ENCODE measurements at places on chromosomes 7 and 10.

GRCh38 chr10:110511734-110512449 lies 14.2 kb downstream of the DUSP5 start:
- DNase-seq: no peak

DNA sequence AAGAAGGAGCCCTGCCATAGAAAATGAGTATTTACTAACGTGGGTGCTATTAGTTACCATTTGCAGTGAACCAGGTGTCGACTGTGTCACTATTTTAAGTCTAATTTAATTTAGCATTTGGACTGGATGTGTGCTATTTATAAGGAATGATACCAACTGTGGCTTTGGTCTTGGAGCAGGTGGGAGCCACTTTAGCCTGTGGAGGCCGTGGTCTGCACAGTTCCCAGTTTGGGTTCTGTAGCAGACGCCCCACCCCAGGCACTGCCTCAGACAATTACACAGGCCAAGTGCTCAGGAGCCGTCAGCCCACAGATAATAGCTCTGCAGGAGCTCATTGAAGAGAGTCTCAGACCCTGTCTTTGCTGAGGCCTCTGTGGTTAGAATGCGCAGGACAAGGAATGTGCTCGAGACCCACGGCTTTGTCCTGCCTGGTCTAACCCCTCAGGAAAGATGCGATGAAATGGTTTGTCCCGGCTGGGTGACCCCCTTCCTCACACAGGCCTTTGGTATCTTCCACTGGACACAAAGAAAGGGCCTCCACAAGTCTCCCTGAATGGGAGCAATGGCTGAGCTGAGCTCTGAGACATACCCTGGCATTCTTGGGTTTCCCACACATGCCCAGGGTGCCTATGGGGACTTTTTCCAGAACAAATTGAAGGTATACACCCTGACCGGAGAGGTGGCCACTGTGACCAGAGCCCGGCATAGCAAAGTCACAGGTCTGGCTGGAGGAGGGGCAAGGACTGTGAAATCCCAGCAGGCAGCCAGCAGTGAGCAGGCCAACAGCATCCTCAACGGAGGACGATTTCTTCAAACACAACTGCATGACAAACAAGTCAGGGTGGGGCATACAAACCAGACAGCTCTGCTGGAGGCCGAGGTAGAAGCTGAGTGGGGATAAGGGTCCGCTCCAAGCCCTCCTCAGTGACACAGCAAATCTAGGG lies 251.2 kb downstream of the ARHGAP12 start:
- no peak for DNase-seq

DNA sequence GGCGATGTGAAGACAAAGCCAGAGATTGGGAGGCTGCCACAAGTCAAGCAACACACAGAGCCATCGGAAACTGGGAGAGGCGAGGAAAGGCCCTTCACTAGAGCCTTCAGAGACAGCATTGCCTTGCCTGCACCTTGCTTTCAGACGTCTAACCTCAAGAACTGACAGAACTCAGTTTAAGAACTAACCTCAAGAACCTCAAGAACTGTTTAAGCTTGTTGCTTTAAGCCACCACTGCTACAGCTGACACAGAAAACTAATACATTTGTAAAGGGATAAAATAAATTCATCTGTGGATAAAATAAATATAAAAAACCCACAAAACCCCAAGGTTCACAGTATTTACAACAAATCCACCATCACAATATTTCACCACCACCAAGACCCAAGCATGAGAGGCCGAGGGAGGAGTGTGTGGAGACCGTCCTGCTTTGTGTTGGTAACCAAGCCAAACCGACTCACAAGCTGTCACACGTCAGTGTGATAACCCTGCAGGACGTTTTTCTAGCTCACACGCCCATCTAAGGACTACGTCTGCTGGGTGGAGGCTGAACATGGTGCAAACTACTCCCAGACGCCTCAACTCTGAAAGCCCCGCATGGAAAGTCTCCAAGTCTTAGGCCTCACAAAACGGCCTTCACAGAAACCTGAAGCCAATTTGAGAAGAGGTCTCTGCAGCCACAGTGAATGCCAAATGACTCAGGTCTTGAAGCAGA lies 116.8 kb downstream of the ABLIM1 start:
- DNase-seq: no peak

GRCh38 chr10:27819781-27820531 lies 74.3 kb upstream of the MKX start:
- DNase-seq: no peak

- DNase-seq: peak; percentile 74
Observed at GRCh38 chr10:102752934-102753664, 9.4 kb downstream of the WBP1L start.

- peak; percentile 15 for DNase-seq
Observed at GRCh38 chr7:140317597-140317996, 80.7 kb downstream of the SLC37A3 start.

GRCh38 chr10:43399320-43400310 lies 9.4 kb downstream of the HNRNPF start:
- DNase-seq: peak; percentile 59
